NB4 (cell line): ENCODE measurements at places on chromosomes 1 and 21.

- no peak for DNase-seq
These were observed 55.4 kb upstream of the TTC39A start for GRCh38 chr1:51385776-51386175.

GRCh38 chr1:53080041-53080440 is 18.0 kb downstream of the PODN start:
- DNase-seq = no peak

DNA sequence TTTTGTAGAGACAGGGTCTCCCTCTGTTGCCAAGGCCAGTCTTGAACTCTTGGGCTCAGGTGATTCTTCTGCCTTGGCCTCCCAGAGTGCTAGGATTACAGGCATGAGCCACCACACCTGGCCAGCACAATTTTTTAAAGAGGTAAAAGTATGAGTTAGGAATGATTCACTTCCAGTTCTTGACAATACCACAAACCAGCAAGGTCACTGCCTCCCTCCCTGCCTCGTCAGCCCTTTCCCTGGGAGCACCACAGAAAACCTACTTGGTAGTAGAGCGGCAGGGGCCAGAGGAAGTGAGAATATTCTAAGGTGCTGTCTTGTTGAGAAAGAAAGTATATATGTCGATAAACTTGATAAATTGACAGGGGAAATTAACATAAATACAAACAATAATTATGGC is 10.8 kb upstream of the CDA start:
- DNase-seq = no peak

DNA sequence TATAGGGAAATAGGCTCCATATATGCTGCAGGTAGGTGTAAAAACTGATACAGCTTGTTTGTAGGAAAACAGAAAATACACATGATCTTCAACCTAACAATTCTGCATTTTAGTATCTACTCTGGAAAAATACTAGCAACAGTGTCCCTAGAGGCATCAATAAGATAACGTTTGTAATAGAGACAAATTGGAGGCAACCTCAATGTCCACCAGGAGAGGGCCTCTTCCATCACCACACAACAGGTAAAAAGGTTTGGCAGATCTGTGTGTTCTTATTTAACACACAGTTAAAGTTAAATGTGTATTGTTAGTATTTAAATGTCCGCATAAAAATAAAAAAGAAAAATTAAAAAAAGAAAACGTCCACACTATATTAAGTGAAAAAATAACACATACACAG is 5.4 kb downstream of the EIF2D start:
- DNase-seq = peak; percentile 54

DNA sequence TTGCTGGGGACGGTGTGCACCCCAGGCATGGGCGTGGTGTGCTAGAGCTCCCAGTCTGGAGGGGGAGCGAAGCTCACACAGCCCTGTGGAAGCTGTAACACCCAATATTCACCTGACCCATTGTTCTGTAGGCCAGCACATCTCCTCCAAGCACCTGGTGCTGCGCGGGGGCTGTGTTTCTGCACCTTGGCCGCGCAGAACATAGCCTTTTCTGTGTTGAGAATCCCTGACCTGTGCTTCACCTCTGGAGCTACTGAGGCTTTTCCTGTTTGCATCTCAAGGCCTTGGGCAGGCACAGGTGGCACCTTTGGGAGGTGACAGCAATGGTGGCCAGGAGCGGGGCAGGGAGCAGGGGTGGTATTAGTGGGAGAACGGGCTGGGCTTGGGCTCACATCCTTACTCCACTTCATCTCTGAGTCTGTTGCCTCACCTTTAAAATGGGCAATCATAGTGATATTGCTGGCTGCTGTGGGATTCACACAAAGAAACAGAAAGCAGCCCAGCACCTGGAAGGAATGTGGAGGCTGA is 343.9 kb upstream of the AJAP1 start:
- no peak for DNase-seq

- no peak for DNase-seq
These were observed 5.5 kb downstream of the ETS2 start for GRCh38 chr21:38811257-38811656.

GRCh38 chr1:66739401-66740157 is 12.7 kb upstream of the DYNLT5 start:
- DNase-seq = peak; percentile 68

- DNase-seq = no peak
These were observed 2.3 kb upstream of the DMRTA2 start for GRCh38 chr1:50425376-50426107.

DNA sequence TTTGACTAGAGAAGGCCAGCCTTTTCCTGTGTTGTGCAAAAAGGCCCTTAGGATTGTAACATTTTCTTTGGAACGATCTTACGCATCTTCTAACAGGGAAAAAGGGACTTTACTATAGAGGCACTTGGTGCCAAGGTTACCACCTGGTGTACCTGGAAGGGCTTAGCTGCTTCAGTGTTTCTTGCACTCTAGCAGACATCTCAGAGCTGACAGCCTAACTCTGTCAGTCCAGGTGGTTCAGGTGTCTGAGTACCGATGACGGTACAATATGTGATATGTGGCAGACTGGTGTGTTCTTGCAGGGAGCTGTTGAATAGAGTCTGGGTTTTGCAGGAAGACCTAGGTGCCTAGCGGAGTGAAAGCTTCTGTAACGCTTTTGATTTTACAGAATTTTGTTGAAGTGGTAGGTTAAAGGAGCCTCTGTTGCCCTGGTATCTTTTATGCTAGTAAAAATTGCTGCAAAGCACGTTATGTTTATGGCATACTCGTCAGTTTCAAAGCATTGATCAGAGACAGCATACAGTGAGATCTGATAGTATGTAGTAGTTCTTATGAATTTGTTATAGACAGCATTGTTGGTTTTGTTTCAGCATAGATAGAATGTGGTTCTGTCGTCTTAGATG is 1.4 kb downstream of the MAGI3 start:
- peak; percentile 9 for DNase-seq

- peak; percentile 75 for DNase-seq
These were observed 28.0 kb upstream of the FOXO6 start for GRCh38 chr1:41333146-41333784.

DNA sequence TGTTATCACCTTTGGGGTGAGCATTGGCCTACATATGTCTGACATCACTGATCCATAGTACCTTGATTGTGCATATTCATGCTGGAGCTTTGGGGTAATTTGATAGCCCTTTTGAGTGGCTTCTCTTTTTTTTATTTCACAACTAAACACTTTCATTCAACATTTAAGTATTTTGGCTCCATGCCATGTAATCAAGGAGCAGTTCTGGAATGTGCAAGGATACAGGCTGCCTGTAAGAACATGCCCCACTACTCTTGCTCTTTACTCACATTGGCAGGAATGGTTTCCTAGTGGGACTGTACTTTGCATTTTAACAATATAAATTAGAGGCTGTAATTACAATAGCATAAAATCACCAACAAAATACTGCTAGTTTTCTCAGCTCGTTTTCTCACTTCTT is 300.7 kb upstream of the SPAG17 start:
- no peak for DNase-seq

- DNase-seq = no peak
These were observed 67.7 kb downstream of the GPATCH2 start for GRCh38 chr1:217563179-217563578.

GRCh38 chr1:98260839-98261238 is 340.0 kb upstream of the DPYD start:
- no peak for DNase-seq

DNA sequence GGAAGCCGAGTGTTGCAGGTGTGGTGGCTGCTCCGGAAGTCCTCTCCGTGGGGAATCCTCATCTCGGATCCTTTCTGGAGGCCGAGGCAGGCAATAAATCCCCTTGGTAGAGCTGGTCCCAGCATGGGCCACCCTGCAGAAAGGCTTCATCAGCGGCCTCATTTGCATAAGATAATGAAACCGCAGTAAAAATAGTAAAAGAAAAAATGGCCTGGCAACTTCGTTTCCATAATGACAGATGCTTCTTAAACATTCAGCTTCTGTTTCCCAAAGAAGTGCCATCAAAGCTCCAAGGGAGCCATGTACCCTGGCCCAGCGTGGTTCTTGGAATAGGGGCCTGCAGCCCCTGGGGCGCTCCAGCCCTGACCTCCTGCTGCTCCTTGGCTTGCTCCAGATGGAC is 244.1 kb downstream of the GRIK3 start:
- no peak for DNase-seq

- no peak for DNase-seq
These were observed 5.7 kb downstream of the IGSF5 start for GRCh38 chr21:39750670-39751069.
